ENCODE measurements at places on chromosomes 4 and X.

- no peak for DNase-seq
Measured at GRCh38 chr4:2482693-2483092, 13.8 kb downstream of the RNF4 start.

- DNase-seq = no peak
Measured at GRCh38 chr4:140047017-140047640, 106.9 kb downstream of the MAML3 start.

DNA sequence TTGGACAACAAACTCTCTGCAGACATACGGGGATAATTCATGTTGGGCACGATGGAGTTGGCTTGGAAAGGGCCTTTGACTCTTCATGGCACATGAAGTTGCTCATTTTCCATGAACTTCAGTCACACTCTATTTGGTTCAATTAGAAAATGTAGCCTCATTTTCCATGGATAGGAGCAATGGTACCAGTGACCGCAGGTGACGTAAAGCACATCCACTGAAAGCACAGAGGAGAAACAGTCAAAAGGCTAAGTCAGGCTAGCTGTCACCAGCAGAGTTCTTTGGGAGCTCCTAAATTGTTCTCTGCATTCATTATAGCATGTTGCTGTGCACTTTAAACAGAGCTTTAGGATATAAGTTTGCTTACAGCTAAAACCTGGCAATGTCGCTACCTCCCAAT lies 39.9 kb upstream of the MAP3K15 start:
- no peak for DNase-seq

DNA sequence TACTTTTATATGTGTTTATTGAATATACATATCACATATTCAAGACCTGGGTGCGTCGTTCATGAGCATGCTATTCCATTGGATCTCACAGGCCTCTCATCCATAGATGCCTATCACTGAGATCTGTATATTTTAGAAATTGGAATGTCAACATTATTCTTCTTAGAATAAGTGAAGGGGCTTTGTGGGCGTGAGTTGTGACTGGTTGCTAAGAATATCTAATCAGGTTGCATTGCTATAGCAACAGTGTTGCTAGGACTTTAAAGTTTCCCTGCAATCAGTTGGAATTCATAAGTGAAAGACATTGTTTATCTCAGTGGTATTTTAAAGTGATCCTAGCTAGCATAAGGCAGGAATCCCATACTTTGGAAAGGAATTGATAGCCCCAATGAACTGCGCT lies 36.7 kb upstream of the ANK2 start:
- no peak for DNase-seq

- no peak for DNase-seq
Measured at GRCh38 chr4:156116991-156117390, 163.3 kb upstream of the CTSO start.

- DNase-seq = no peak
Measured at GRCh38 chr4:105679186-105679585, 29.3 kb downstream of the INTS12 start.

DNA sequence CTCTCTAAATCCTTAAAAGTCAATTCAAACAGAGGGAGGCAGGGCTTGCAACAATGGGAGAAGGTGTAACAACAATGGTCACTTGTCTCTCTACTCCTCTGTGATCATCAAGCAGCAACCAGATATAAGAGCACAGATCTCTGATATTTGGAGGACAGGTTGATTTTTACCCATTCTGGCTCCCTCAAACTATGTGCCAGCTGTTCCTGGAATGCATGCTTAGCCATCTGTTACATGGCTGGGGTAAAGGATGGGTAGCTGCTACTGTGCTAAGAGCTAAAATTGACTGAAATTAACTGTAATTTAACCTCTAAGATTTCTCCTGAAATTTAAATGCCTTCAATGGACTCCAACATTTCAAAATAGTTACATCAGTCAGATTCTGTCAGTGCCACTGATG lies 1459.9 kb downstream of the PCDH7 start:
- no peak for DNase-seq

- DNase-seq = no peak
Measured at GRCh38 chr4:100100985-100101384, 89.3 kb downstream of the DDIT4L start.

DNA sequence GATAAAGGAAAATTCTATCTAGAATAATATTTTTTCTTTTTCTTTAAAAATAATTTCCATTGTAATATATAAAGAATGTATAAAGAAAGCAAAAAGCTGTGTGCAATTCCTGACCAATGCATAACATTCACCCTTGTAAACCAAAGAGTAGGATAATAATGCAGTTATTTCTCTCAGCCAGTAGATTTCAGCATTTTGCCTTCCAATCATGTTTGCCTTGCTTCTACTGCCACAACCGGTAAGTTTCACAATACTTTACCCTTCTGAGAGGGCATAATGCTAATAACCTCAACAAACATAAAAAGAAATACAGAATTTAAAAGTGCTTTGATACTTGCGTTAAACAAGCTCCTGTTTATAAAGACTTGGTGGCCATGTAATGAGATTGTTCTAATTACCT lies 59.9 kb downstream of the CHIC2 start:
- no peak for DNase-seq

DNA sequence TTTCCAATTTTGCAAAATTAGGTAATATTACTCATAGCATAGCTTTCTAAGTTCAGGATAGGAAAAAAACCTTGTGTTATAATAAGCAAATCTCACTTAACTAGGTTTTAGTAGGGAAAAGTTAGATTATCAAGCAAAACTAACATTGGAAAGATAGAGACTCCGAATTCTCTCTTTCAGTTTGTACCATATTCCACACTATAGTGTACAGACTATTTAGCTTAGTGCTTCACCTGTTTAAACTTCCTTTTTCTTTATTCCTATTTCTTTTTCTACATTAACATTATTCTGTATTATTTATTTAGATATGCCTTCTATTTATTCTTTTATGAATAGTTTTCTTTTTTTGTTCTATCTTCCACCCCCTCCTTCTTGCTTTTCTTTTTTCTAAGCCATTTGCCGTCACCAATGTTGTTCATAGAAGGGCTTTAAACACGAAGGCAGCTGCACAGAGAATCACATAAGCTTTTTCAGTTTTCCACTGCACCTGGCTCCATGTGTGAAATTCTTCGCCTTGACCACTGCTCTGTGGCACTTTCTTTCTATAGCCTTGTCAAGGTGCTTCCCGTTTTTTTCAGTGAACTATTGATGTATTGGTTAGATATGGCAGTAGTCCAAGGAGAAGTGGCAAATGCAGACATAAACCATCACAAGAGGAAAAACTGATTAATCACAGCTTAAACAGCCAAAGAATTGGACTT lies 8.5 kb downstream of the PCDH10 start:
- no peak for DNase-seq

DNA sequence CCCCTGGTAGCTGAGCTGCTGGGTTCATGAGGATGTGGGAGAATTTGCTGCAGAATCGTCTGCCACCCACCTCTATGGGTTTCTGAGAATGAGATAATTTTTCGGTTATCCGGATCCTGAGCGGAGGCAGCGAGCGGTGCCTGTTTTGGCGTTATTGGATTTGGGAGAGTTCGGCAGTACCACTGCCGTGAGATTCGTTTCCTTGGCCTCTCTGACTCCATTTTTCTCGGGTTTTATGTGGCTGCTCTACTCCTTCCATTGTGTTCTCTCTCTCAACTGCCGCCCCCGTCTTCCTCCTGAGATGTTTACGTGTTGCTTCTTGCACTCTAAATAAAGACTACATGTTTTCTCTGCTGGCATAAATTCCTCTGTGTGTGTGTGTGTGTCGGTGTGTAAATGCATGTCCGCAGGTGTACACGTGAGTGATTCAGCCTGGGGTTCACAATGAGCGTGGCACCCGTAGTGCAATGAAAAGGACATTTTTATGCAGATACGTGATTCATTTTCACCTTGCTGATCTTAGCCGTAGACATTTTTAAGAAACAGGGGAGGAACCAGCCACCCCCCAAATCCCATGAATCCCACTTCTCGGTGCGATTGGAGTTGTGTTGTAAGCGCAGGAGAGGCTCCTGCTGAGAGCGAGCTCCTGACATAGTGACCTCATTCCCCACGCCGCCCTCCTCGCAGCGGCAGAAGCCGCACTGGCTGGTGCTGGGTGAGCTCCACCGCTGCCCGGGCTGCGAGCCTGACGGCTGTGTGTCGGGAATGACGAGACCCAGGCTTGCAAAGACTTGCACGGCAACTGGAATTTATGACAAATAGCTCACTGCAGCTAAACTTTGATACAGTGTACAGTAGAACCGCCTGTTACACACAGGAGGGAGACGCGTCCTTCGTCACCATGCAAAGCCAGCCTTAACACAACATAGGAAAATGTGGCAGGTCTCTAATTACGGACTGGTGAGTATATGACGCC lies 82.2 kb downstream of the STOX2 start:
- DNase-seq = peak; percentile 4

DNA sequence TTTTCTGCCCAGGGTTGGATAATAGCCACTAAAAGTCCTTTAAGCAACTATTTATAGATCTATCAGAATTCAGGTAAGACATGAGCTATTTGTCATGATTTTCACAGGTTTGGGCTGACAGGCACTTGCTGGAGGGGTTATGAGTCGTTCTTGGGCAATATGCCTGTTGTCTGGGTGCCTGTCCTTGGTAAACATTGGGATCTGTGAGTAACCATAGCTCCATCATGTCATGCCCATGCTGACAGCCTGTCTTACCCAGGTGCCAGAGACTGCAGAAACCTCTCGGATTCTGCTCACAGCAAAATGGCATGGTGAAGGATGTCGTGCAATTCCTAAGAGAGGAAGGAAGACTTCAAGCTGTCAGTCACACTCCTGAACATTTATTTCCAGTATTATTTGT lies 116.0 kb upstream of the PUDP start:
- no peak for DNase-seq

GRCh38 chrX:150731795-150732194 lies 38.6 kb downstream of the MTMR1 start:
- no peak for DNase-seq

DNA sequence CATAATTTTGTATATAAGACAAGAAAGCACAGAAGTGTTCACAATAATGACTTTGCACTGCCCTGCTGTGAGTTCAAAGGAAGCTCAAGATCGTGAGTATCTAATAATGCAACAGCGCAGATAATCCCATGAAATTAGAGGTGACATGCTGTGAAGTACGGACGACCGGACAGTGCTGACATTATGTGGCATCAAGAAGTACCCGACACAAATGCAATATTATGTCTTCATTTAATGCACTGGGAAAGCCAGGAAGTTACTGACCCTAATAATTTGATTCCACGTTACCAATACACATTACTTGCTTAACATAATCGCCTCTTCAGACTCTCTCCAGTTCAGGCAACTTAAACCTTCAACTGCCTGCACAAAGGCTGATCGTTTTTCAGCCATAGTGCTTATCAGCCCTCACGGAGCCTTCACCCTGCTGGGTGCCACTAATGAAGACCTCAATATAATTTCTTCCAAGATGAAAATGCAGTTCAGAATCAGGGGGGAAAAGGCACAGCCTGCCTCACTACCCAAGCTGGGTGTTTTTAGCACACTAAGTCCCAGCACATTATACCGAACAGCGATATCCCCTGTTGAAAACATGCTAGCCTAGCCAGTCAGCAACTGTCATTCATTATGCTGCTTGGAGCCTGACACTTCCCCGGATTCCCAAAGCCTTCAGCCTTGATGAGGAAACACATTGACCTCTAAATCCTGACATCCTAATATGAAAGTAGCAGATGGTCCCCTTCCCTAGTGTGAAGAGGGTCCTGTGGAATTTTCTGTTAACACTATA lies 56.1 kb downstream of the SLC7A11 start:
- no peak for DNase-seq

DNA sequence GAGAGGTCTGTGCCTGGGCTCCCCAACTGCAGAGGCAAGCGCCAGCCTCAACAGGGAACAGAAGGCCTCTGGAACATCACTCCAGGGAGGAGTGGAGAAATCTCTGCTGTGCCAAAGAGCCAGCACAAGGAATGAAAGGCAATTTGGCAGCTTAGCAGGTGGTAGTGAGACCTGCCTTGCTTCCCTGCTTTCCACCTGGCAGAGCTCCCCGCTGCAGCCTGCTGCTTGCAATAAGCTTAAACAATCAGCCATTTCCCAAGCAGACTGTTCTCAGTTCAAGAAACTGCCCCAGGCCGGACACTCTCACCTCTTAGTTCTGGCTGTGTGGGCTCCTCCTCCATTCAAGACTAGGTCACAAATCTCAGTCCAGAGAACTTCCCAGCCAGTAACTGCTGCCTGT lies 370.6 kb downstream of the MAGEB5 start:
- no peak for DNase-seq

GRCh38 chrX:132592880-132593279 lies 104.0 kb upstream of the MBNL3 start:
- no peak for DNase-seq

DNA sequence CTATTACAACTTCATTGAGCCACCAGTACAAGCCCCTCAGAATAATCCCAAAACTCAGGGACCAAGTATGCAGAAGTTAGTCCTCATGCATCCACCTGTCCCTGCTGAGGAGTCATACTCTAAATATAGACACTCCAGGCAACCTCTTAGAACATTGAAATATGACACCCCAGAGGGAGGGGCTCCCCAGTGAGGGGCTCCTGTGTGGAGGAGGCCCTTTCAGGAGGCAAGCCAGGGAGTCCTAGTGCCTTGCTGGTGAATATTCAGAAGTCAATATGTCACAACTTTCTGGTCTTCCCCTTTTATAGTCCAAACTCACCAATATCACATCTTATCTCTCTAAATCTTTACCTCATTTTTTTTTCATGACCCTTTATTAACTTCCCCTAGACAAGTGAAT lies 1.6 kb upstream of the ARMCX6 start:
- peak; percentile 22 for DNase-seq

DNA sequence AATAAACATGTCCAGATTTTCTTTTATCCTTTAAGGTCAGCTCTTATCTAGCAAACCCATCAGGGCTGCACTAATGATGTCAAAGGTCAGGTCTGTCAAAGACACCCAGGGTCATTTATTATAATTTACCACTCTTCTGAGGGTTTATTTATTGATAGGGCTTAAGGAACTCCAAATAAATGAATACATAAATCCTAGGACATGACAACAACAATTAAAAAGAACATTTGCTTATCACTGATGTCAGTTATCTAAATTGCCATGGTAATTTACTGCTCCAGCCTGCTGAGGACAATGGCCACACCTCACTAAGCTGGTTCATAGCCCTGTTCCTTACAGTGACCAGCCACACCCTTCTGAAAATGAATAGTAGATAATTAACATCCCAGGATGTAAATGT lies 317.1 kb downstream of the UNC5C start:
- DNase-seq = no peak

DNA sequence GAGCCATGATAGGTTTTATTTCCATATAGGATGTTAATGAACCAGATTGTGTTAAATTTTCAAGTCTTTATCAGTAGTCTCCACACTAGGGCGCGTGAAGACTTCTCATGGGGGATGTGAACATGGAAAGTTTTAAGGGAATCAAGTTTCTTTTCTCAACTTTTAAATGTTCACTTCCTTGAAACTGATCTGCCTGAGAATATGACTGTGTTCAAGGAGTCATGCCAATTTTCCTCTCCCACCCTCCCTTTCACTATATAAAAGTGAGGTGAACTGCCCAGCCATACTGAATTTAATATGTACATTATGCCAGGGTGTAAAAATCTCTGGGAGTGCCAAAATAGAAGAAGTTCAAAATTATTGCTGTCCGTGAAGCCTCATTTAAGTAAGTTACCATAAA lies 30.4 kb upstream of the HPGDS start:
- no peak for DNase-seq

- DNase-seq = no peak
Measured at GRCh38 chr4:108483650-108484049, 136.7 kb upstream of the RPL34 start.
